ENCODE measurements at places on chromosomes 11 and 22.

- DNase-seq: peak; percentile 52
These were observed at the start of gene PDGFB for GRCh38 chr22:39244496-39245129. Gene PDGFB, minus strand, starts transcription at chr22:39244982. Its CDS starts 1,019 bp downstream, at chr22:39243963.

DNA sequence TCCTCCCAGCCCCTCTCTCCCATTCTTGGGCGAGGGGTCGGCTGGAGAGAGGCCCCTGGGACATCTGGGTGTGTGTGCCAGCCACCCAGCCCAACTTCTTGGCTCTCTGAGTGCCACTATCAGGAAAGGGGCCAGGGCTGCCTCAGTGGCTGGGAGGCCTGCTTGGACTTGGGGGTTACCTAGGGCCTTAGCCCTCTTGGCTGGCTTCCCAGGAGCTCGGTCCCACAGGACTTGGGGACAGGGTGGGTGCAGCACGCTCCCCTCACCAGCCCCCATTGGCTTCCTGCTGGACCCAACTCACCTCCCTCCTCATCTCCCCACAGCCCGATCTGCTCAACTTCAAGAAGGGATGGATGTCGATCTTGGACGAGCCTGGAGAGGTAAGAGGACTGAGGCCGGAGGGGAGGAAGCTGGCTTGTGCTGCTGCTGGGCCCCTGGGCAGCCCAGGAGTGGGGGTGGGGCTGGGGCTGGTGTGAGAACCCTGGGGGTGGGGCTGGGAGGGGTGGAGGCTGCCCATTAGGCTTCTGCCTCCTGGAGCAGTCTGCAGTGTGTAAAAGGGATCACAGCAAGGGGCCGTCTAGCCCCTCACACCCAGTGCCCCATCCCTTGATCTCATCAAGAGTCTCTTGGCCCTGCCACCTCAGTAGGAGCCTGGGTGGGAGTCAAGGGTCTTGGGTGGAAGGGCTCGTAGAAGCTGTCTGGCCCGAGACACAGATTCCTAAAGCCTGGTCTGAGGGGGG lies 54.8 kb downstream of the TRIOBP start:
- no peak for DNase-seq

DNA sequence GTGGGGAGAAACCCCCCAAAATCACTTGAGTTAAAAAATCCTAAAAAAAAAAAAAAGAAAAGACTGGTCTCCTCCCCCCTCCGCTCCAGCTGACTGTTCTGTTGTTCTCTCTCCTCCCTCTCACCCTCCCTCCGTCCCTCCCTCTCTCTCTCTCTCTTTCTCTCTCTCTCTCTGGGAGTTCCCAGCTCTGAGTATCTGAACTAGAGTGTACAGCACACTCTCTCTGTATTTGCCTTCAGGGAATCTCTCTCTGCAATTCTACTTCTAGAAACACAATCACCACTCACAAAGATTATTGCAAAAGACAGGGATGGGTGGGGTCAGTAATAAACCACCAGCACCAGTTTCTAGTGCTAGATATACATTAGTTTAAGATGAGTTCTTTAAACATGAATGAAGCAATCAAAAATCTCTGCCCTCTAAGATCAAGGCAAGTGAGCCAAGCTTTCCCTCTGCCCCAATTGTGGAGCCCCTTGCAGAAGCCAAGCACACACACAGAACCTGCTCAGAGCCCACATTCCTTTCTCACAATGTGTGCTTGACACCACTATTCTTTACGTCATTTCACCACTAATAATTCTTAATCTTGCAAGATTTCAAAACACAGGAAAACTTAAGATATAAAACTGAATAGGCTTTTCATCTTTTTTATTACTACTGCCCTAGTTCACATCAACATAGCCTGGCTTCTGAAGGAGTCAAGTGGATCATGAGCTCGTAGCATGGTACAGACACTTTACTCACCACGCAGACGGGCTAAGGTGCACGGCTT lies 133.5 kb downstream of the RBFOX2 start:
- DNase-seq: peak; percentile 46

DNA sequence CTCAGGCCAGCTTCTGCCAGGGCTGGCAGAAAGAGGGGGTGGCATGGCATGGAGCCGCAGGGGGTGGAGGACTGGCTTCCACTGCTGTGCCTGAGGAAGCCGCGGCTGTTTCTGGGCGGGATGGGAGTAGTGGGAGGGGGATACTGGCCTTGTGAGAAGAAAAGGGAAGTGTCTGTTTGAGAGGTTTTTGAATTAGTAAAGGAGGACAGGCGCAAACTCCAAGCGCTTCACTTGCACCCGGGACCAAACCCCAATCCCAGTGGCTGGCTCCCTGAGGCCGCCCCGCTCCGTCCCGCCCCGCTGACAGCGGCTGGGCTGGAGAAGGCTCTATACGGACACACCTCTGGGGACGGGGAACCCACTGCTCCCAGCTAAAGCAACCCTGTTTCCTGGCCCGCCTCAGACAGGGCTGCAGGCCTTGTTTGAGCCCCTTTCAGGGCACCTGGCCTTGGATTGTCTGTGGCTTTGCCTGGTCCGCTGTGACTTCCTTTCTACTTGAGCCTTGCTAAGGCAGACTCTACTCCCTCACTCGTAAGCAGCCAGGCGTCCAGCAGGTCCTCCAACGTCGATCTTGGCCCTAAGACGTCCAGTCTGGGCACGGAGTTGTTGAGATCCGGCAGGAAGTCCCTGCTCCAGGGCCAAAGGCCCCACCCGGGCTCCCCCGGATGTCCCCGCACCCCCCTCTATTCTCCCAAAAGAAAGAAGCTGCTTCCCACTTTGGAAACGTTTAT lies 2.2 kb downstream of the APOA1 start:
- DNase-seq: no peak

DNA sequence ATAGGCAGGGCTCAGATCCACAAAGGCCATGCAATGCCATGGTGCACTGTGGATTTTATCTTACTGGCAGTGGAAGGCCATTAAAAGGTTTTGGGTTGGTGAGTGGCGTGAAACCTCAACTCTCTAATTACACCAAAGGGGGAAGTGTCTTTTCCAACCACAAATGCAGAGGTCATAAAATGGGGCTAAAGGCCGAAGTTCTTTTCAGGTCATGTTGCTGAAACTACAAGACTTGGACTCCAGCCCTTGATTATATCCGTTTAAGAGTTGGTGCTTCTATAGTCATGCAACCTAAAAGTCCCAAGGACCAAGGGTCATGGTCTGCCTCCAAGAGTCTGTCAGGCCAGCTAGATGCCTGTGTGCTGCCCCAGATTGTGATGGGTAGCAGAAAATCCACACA lies 434.3 kb downstream of the RAB38 start:
- DNase-seq: no peak

- no peak for DNase-seq
These were observed 291.5 kb downstream of the SWAP70 start for GRCh38 chr11:9955391-9955790.

DNA sequence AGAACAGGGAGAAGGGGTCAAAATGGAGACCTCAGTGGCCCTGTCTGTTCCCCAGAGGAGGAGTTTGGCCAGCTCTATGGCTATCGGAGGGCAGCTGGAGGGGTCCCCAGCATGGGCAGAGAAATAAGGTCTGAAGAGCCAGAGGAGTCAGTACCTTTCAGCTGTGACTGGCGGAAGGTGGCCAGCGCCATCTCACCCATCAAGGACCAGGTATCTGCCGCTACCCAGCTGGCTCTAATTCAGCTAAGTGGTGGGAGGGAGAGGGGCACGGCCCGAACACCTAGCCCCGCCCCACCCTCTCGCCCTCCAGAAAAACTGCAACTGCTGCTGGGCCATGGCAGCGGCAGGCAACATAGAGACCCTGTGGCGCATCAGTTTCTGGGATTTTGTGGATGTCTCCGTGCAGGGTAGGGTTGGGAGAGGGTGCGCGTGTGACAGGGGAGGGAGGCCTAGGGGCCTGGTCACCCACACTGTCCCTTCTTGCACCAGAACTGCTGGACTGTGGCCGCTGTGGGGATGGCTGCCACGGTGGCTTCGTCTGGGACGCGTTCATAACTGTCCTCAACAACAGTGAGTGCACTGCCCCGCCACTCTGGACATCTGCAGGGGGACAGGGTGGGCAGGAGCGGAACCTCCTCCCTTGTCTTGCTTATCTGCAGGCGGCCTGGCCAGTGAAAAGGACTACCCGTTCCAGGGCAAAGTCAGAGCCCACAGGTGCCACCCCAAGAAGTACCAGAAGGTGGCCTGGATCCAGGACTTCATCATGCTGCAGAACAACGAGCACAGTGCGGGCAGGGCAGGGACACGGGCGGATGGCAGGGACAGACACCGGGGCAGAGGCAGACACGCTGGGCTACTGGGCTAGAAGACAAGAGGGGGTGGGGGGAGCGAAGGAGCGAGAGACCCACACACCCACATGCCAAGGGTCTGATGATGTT lies 2.8 kb downstream of the CTSW start:
- no peak for DNase-seq

GRCh38 chr22:28582806-28583205 lies 96.8 kb downstream of the TTC28 start:
- DNase-seq: peak; percentile 79

- DNase-seq: peak; percentile 83
These were observed 15.7 kb downstream of the CRTAM start for GRCh38 chr11:122853971-122854446.

DNA sequence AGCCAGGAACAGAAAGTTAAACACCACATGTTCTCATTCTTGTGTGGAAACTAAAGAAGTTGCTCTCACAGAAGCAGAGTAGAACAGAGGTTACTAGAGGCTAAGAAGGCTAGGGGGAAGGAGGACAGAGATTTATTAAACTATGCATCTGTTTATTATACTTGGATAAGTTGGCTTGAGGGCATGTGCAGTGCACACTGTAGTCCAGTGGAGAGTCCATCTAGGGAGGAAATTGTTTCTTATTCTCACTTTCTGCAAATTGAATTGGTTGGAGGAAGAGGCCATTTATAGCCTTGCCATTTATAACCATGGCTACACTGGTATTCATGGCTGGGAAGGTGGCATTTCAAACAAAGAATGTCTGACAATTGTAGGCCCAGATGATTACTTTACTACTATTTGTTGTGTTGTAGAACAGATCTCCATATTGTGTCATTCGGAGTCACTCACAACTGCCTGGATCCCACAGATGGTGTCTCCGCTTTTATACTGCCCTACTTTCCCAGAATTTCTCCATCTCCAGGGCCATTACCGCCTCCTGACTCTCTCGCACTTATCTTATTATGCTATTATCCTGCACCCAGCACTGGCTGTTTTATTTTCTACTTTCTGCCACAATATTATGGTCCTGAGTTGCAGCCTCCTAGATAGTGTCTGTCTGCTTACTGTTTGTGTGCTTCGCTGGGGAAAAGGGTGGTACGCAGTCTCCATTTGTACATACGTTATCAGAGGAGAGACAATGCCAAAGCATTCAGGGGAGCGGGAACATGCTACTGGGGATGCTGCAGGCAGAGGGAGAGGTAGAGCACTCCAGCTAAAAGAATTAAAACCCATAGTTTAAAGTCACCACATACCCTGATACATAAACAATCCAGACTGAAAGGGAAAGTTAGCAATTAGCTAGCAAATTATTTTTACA lies 169.3 kb upstream of the BLID start:
- DNase-seq: no peak

DNA sequence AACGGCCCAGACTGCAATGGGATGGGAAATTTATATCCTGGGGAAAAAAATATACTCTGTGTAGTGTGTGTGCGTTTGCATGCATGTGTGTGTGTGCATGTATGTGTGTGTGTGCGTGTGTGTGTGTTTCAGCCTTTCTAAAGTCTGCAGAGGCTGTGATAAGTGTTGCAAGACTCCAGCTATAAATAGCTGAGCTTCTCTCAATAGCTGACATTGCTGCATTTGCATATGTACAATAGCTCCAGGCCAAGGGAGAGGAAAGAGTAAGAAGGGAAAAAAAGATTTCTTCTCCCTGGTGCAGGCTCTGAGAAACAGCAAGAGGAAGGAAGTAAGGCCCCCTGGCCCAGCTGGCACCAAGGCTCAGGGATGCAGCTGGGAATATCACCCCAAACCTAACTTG lies 483.0 kb downstream of the MN1 start:
- peak; percentile 73 for DNase-seq

DNA sequence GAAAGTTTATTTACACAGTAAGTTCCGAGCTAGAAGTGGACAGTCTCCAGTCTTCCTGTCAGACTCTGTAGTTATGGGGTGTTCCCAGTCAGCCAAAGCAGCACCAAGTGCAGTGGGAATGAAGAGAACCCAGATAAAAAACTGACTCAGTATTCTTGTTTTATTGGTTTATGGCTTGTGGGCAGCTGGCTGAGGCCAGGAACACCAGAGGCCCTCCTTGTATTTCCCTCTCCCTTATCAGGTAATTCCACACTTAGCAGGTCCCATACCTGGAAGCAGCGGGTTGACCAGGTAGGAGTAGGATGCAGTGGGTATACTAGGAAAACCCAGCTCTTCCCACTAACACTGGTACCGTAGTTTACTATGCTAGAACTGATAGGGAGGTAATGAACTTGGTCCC lies 3.5 kb upstream of the BACE1-AS start:
- DNase-seq: no peak

DNA sequence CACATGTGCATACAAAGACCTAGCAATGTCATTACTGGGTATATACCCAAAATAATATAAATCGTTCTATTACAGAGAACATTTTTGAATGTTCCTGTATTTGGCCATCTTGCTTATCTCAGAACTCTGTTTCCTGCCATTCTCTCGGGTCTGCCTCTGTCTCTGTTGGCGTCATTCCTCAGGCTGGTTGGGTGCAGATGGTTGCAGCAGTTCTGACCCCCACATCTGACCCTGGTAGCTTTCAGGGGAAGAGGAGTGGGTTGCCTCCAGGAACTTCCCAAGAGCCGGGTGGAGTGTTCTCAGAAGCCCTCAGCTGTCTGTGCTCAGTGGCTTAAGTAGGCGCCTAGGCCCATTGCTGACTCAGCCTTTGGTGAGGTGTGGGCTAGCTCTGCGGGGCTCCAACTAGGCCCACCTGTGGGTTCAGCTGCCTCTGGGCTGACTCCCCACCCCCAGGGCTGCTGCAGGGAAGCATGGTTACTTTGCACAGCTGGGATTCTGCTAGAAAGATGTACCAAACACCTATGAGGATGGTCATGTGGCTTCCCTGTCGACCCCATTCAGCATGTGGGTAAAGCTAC lies 114.0 kb downstream of the TBC1D22A start:
- no peak for DNase-seq

DNA sequence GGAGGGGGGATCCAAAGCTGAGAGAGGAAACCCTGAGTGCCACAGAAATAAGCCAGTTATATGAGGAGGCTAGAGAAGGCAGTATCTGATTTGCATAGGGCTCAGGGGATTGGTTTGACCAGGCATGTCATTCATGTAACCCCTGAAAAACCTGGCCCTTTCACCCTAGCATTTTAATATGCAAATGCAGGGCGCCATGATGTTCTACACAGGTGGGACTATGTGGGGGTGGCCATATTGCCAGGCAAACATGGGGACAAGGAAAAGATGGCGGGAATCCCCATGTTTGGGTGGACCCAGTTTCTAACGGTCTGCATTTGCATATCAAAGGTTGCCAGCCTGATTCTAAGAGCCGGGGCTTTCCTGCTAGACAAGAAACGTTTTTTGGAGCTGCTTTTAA lies 27.2 kb downstream of the CSF2RB start:
- DNase-seq: no peak
